ENCODE measurements at places on chromosomes 4 and X. TPM values are rescaled to one million over a fixed set of nuclear protein-coding genes. Genes with fewer than 3 reads are reported as not detected.

GRCh38 chr4:7126981-7127380 is 59.1 kb upstream of the GRPEL1 start:
- DNase-seq, result no peak

DNA sequence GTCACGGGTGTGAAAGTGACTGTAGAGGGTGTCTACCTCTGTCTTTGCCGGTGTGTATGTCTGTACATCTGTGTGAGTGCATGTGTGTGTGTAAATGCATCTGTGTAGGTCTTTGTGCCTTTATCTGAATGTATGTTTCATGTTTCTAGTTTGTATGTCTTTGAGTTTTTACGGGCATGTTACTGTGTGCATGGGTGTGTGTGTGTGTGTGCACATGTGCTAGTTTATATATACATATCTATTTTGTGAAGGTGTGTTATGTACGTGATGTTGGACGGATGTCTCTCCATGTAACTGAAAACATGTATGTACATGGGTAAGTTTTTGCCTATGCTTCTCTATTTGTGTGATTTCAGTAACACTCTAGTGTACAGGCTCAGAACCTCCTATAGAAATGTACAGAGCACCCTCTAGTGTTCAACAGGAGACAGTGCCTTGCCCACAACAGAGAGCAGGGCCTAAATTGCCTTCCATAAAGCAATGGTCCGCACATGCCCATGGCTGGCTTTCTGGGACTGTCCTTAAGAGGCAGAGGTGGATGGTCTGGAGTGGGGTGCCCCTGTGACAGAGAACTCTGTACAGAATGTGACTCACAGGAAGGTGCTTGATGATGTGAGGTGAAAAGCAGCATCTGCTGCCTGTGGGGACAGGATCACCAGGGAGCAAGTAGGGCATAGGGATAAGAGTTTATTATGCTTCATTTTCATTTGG is 343.5 kb downstream of the RAPGEF2 start:
- no peak for DNase-seq

DNA sequence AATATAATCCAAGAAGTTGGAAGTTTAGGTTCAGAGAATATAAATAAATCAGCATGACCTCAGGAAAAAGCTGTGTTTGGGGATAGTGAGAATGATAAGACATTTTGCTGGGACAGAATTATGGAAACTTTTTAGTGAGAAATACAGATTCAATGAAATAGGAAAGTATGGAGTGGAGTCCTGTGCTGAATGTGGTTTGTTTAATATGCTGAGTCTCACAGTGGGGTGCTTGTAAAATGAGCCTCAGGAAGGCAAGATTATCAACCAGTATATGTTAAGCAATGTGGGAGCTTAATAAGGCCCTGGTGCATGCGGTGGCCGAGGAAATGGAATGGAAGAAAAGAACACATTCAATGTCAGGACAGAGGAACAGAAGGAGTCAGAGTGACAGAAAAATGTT is 1554.7 kb upstream of the TENM3 start:
- no peak for DNase-seq

DNA sequence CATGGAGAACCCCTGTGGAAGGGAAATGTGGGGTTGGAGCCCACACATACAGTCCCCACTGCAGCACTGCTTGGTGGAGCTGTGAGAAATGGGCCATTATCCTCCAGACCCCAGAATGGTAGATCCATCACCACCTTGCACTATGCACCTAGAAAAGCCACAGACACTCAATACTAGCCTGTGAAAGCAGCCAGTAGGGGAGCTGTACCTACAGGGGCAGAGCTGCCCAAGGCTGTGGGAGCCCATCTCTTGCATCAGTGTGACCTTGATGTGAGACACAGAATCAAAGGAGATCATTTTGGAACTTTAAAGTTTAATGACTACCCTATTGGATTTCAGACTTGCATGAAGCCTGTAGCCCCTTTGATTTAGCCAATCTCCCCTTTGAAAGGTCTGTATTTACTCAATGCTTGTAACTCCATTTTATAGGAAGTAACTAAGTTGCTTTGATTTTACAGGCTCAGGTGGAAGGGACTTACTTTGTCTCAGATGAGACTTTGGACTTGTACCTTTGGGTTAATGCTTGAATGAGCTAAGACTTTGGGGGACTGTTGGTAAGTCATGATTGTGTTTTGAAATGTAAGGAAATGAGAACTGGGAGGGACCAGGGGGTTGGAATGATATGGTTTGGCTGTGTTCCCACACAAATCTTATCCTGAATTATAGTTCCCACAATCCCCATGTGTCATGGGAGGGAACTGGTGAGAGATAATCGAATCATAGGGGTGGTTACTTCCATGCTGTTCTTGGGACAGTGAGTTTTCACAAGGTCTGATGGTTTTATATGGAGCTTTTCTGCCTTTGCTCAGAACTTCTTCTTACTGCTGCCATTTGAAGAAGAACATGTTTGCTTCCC is 352.6 kb downstream of the INPP4B start:
- DNase-seq, result no peak

CYTL1 gene
- polyA plus RNA-seq, result 56.3 TPM

LRP2BP gene
- polyA plus RNA-seq, result 6.2 TPM

MAPK10 gene
- 33.5 TPM for polyA plus RNA-seq

GRCh38 chrX:9681422-9681821 is 84.2 kb downstream of the GPR143 start:
- DNase-seq, result no peak

SLC49A3 gene
- 7.4 TPM for polyA plus RNA-seq

TMPRSS11E gene
- polyA plus RNA-seq, result 0.20 TPM

SPP1 gene
- 55.2 TPM for polyA plus RNA-seq

DNA sequence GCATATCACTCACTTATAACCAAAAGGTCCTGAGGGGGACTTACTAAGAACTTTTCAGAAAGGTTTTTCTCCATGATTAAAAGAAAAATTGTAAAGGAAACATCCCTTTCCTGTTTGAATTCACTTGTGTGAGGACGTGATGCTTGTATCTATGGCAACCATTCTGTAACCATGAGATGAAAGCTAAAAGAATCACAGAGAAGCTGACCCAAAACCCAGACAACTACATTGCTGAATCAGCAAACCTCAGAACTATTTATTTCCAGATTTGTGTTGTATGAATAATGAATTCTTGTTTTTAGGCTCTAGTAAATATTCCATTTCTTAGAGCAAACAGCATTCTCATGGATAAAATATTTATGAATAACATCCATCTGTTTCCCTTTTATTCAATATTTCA is 91.2 kb downstream of the RCHY1 start:
- DNase-seq, result no peak

NCAPG gene
- 47.7 TPM for polyA plus RNA-seq

DNA sequence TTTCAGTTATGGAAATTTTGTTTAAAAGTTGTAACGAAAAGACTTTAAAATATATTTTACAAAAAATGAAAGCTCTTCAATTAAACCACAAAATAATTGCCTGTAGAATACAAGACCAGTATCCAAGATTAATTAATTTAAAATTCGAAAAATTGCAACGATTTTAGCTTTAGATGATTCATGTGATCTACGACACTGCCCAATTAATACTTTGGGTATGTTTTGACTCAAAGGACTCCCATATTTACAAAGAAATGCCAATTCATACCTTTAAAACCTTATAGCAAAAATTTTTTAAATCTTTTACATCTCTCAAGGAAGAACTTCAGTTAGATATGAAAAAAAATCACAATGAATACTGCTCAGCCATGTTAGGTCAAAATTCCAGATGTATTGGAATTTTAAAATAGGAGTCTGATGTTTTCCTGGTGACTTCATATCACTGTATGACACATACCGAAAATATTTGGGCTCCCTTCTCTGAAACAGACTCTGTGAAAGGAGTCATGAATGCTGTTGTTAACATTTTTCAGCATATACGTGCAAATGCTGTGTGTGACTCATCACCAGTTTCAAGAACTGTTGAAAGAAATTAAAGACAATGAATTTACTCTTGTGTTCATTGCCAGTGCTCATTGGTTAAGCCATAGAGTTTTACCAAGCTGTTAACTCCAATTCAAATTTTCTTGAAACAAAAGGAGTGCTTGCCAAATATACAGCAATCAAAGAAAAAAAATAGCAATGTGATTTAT is 13.8 kb upstream of the SMS start:
- DNase-seq, result no peak

- DNase-seq, result no peak
Measured at GRCh38 chr4:78079726-78080430, 22.8 kb downstream of the FRAS1 start.

CT45A3 gene
- 14.8 TPM for polyA plus RNA-seq

DNA sequence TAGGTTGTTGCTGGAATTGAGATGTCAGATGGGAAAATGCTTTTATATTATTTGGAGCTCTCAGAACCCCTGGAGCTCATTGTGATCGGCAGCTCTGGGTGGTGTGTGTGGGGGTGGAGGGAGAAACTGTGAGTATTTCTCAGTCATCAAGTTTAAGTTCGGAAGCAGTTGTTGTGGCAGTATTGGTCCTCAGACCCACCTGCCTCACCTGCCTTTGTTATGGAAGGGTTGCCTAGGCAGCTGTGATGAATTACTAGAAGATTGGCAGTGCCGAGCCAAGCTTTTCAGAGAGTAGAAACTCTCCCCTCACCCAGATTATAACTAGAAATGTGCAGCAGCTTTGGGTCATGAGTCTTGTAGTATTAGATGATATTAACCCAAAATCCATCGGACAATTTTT is 9.5 kb downstream of the IGSF1 start:
- no peak for DNase-seq

RNF212 gene
- 10.3 TPM for polyA plus RNA-seq

DNA sequence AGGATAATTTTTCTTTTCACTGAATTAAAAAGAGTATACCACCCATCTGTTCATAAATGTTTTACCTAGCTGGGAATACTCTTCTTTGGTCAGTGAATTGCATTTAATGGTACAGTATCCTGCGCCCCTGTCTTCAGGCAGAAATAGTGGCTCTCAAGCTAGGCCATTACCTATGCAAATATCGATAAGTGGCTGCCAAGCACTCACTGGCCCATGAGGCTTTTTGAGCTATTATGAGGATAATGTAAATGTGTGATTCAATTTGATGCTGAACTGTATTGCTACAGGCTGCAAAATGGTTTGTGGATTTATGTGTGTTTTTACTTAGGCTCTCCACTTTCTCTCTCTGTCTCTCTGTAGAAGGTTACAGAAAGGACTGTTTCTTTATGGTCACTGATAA is 30.1 kb upstream of the MTMR1 start:
- no peak for DNase-seq

GRSF1 gene
- 143 TPM for polyA plus RNA-seq

- DNase-seq, result no peak
Measured at GRCh38 chrX:87873347-87873941, 355.8 kb downstream of the KLHL4 start.

DNA sequence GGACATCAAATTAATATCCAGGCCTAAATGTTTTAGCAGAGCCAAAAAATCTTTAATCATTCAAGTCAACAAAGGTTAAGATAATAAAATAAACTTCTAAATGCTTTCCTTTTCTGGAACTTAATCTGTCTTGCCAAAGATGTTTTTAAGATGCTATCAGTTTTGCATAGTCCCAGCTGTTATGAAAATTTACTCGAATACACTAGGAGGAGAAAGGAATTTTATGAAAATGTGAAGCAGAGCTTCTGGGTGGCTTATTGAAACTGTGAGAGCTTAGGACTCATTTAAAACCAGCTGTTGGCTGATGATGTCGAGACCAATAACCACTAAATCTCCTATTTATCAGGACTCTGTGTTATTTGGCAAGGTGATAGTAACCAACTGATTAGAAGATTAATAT is 202.2 kb upstream of the ETNPPL start:
- DNase-seq, result no peak

GRCh38 chr4:90419124-90419711 is 292.0 kb downstream of the CCSER1 start:
- DNase-seq, result peak; percentile 49

DNA sequence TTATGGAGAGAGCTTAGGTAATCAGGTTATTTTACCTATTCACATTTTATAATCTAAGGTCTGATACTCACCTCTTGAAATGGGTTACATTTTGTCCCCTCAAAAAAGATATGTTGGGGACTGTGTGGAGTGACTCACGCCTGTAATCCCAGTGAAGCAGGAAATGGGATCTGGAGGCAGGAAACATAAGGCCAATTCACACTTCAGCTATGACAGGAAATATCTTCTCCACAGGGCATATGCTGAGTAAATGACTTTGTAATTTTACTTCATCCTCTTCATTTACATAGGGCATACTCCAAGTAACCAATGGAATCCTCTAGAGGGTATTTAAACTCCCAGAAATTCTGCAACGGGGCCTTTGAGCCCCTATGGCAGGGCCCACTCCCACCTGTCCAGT is 54.8 kb upstream of the ZMAT1 start:
- no peak for DNase-seq

PSAPL1 gene
- 0.05 TPM for polyA plus RNA-seq

DNA sequence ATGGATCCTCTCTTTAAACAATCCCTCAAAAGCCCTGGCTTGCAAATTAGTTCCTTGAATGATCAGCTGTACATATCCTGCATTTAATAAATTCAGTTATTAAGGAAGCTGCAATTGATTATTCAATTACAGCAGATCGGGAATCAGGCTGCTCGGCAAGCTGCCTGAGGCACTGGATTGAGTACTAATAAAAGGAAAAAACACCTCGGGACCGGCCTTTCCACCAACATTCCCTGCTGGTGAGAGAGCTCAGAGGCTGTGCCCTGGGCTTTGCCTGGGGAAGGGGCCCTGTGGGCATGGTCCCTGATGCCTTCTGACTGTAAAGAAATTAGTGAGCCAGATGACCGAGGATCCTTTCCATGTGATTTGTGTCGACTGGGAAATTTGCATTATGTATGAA is 69.2 kb downstream of the SORCS2 start:
- no peak for DNase-seq

DNA sequence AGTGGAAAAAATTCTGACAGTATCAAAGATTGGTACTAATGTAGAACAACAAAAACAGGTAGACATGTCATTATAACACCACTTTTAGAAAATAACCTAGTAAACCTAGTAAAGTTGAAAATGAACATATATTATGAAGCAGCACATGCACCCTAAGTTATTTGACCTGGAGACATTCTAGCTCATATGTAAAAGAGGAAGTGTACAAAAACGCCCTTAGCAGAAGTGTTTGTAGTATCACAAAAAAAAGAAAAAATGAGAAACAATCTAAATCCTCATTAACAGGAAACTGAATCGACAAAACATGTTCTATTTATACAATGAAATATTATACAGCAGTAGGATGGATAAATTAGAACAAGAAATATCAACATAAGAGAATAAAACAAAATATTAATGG is 318.9 kb upstream of the PPP1R2C start:
- no peak for DNase-seq

- no peak for DNase-seq
Measured at GRCh38 chr4:122083989-122084388, 68.1 kb upstream of the BLTP1 start.

Measured in left lung (tissue), 14 donors.